ENCODE measurements at places on chromosomes 3 and 15.
A peak's percentile ranks its signal among the peaks of the same experiment; 100 is the strongest.

DNA sequence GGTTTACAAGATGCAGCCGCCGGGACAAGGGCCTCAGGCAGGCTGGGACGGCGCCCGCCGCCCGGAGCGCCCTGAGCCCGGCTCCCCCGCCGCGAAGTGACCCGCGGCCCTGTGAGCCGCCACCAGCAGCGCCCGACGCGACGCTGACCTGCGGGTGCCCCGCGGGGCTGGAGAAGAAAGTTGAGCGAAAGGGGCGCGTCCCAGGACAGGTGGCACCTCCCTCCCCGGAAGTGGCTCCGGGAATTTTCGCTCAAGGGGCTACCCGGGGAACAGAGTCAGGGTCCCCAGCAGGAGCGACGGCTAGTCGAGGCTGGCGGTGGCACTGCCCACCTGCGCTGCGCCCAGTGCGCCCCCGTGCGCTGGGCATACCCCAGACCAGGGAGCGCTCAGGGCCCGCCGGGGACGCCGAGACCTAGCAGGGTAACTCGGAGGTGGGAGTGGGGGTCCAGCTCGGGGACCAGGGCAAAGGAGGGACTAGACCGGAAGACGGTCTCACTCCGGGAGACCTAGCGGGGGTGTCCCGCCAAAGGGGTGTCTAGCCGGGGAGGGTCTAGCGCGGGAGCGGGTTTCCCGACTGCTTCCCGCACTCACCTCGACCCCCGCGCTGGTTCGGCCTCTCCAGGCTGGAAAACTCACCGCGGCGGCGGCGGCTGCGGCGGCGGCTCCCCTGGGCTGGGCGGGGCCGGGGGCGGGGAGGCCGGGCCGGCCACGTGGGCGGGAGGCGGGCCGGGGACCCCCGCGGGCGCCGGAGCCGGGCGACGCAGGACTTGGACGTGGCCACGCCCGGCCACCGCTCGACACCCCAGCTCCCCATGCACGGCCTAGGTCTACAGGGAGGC, 18.4 kb downstream of the SPATA12 start:
- no peak for DNase-seq

DNA sequence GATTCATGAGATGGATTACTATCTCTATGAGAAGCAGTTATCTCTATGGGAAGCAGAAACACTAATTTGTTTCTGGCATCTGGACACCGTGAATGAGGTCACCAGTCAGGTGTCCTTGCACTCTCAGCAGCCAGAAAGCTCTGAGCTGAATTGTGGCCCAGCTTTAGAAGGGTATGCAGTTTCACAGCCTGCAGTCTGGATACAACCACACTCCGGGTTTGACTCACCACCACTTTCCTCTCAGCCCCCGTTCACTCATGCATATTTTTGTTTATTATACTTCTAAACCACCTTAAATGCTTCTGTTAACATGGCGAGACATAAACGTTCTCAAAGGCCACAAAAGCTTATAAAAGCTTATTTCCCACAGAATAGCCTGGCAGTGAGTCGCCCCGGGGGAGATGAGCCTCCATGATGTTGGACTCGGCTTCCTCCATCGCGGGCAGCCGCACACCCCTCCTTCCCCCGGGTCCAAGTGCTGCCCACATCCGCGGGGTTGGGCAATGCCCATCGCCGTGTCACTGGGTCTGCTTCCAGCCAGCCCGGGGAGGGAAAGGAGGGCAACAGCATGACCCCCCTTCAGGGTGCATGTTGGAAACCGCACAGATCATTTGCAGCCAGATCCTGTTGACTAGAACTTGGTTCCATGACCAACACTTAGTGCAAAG, 16.8 kb upstream of the SLC41A3 start:
- no peak for DNase-seq

DNA sequence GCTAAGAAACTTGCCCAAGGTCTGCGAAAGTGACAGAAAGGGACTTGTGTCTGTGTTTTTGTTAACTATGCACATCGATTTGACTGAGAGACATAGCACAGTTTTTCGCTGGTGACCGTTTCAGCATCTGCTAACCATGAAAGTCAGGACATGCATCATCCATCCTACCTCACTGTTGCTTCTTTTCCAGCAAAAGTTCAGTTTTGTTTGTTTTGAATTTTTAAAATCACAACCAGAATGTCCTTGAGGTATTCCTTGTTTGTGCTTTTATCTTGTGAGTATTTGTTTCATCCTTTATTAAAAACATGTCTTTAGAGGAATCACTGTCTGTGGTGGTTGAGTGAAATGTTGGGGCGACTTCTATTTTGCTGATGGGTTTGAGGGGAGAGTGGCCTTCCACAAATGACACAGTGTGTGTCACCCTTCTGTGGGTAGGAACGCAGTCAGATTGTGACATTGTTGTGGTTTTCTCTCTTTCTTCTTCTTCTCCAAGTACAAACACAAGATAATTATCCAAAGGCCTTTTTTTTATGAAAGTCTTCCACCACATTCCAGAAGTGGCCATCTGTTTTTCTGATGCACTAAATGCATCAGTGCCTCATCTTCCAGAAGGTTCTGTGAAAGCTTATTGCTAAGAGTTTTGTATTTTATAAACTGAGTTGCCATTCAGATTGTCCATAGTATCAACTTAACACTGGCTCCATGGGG, 214.4 kb upstream of the NR2E3 start:
- no peak for DNase-seq

DNA sequence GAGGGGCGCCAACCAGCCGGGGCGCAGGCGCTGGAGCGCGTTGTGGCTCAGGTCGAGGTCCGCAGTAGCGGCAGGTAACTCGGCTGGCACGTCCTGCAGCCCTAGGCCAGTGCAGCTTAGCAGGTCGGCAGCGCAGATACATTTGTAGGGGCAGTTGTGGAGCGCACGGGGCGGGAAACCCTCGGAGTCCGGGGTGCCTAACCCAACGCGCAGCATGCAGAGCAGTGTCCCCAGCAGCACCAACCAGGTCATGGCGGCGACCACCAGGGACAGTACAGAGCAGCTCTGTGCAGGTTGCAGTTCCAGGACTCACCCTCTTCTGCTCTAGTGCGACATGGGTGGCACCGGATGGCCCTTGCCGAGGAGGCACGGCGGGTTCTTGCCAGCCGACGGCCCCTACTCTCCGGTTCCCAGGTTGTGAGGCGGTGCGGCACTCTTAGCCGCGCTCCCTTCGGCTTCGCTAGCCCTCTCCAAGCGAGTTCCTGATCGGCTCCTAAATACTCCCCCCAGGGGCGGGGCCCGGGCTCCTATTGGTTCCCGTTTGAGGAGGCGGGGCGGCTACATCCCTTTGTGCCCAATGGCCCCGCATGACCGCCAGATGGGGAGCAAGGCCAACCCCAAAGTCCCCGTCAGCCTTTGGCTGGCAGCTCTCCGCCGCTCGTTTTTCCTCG, at the start of gene AMIGO3:
Gene AMIGO3 (minus strand): TSS at position 471 of the 671 bp plus-strand sequence. CDS start 219 bp downstream, at position 252.
- DNase-seq, result peak; percentile 83

DNA sequence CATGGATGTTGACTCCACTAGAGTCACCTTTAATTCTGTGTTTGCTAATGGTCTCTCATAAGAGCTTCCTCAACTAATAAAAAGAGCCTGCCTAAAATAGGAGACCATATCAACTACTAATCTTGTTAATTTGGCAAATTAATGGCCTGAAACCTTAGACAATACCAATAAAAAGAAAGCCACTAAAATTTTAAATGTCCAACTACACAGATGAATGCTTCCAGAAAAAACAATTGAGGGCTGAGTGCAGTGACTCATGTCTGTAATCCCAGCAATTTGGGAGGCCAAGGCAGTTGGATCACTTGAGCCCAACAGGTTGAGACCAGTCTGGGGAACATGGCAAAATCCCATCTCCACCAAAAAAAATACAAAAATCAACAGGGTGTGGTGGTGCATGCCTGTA, 230.9 kb downstream of the NSUN3 start:
- no peak for DNase-seq

DNA sequence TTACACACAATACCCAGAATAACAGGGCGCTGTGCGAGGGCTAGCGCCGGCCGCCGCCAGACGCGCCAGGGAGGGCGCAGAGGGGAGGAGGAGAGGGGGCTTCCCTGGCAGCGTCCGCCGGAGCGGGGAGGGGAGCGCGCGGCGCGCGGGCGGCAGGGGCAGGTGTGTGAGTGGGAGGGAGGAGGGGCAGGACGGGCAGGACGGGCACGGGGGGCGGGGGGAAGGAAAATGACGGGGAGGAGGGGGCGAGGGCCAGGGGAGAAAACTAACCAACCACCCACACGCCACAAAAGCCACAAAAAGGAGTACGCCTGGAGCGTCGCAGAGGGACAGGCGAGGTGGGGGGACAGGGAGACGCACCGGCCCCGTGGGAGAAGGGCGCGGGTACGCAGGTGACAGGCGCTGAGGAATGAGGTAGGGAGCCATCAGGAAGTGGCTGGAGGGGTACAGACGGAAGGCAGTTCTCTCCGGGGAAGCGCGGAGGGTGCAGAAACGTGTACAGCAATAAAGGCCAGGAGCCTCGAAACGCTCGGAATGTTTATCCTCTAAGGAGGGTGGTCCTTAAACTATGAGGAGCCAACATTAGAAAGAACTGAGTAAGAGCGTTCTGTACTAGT, 610 bp upstream of the SATB1 start:
- no peak for DNase-seq

- DNase-seq, result no peak
Measured at GRCh38 chr3:10957976-10958749, 34.4 kb upstream of the SLC6A1 start.

- DNase-seq, result no peak
Measured at GRCh38 chr3:95798628-95799027, 1015.8 kb upstream of the EPHA6 start.

GRCh38 chr3:29065211-29065785, 215.6 kb upstream of the RBMS3 start:
- DNase-seq, result peak; percentile 89

GRCh38 chr15:70781236-70781635, 17.9 kb upstream of the UACA start:
- DNase-seq, result no peak

DNA sequence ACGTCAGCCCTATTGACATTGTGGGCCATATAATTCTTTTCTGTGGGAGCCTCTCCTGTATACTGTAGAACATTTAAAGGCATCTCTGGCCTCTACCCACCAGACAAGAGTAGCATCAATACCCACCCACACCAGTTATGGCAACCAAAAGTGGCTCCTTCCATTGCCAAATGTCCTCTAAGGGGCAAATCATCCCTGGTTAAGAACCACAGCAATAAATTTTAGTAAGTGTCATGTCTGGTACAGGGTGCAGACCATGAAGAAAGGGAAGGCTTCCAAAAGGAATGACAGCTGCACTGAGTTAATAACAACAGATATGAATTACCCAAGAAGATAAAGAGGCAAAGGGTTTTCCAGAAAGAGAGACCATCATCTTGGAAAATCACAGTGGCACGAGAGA, 6.9 kb upstream of the CLDN18 start:
- no peak for DNase-seq

DNA sequence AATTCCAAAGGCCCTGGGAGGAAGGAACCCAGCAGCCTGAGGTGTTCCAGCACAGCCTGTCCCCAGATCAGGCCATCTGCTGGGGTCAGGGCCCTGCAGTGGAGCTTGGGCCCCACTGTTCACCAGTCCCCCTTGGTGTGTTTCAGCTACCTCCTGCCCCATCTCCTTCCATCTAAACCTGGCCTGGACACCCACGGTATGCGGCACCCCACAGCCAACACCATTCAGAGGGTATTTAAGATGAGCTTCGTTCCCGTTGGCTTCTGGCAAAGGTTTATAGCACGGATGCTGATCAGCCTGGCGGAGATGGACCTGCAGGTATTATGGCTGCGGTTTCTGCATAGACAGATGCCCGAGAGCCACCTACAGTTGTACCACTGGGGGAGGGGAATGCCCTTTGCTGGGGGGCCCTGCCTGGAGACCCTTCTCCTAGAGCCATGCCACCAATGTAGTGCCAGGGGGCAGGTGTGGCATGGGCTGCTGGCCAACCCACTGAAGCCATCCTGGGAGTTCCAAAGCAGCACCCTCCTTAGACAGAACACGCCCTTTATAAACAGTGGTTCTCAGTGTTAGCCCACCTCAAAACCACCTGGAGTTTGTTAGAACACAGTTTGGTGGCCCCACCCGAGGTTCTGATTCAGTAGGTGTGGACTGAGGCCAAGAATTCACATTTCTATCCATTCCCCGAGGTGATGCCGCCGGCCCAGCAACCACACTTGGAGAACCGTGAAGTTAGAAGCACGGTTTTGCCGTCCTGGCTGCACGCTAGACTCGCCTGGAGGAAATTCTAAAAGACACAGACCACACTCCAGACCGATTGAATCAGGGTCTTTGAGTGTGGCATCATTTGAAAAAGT, 126.9 kb downstream of the LRRK1 start:
- DNase-seq, result no peak

GRCh38 chr15:64574301-64575017, 114.1 kb downstream of the ZNF609 start:
- no peak for DNase-seq

DNA sequence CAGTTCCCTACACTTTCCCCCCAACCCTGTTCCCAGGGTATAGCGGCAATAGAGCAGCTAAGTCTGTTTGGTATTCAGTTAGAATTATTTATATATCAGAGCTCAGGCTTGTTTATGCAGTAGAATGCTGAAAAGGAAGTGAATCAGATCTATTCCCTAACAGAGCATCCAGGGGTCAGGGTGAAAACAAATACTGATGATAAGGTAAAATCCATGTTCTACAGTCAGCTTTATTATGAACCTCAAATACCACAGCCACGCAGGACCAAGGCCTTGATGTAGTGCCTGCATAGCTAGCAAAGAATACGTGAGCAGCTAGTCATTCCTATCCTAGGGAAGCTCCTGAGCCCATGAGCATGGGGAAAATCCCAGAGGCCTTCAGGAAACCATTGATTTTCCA, 229.7 kb upstream of the ICE2 start:
- no peak for DNase-seq

DNA sequence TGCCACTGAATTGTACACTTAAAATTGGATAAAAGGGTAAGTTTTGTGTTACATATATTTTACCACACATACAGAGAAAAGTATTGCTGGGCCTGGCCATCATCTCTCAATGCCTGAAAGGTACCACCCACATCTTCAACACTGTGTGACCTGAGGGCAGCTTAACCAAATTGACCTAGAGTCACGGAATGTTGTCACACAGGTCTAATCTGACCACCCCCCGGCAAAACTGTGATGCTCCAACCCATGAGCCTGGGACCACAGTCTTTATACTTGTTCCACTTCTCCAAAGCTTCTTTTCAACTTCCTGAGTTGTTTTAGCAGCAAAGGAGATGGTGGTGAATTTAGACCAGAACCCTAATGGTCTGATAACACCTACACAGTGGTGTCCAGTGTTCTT, 210.3 kb upstream of the TPM1 start:
- DNase-seq, result no peak

DNA sequence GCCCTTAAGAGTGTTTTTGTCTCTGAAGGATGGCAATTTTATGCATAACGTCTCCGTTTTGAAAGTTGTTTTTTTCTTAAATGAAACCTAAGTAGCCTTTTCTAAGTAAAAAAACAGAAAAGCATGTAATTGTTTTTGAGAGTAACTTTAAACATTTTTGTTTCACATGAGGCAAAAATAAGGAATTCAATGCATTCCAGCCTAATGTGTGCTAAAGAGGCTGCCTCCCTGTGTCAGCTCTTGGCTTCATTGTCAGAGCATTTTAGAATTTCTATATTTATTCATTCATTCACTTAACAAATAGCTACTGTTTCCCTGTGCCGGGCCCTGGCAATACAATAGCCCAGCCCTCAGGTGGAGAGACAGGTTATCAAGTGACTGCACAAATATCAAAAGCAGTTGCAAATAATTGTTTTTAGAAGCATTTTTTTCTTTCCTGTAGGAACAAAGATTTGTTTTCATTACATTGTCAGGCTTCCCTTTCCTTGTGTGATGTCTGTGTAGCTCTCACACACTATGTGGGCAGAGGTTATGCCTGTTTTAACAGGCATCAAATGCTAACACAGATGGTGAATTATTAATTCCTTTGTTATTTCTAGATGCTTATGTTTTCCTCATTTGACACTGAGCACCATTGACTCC, 81.9 kb downstream of the CCK start:
- DNase-seq, result no peak
